ENCODE measurements at places on chromosomes 16 and 17. TPM values are rescaled to one million over a fixed set of nuclear protein-coding genes. Genes with fewer than 3 reads are reported as not detected.

GRCh38 chr16:88298181-88298832 is 84.5 kb upstream of the ZNF469 start:
- no peak for DNase-seq

DNA sequence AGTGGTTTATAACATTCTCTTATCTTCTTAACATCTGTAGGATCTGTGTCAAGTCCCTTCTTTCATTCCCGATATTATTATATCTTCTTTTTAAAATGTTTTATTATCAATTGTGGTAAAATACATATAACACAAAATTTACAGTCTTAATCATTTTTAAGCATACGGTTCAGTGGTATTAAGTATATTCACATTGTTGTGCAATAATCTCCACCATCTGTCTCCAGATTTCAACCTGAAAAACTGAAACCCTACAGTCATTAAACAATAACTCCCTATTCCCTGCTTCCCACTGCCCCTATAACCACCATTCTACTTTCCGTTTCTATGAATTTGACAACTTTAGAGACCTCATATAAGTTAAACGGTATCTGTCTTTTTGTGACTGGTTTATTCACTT is 45.5 kb downstream of the CEP112 start:
- no peak for DNase-seq

Gene NEUROD2
- not detected for total RNA-seq

GRCh38 chr17:607361-608147 is 107.1 kb downstream of the VPS53 start:
- DNase-seq: no peak

GRCh38 chr16:51464996-51465395 is 313.9 kb upstream of the SALL1 start:
- no peak for DNase-seq

Gene PRR35
- 0.33 TPM for total RNA-seq

GRCh38 chr16:48217708-48218107 is 26.4 kb upstream of the LONP2 start:
- DNase-seq: no peak

DNA sequence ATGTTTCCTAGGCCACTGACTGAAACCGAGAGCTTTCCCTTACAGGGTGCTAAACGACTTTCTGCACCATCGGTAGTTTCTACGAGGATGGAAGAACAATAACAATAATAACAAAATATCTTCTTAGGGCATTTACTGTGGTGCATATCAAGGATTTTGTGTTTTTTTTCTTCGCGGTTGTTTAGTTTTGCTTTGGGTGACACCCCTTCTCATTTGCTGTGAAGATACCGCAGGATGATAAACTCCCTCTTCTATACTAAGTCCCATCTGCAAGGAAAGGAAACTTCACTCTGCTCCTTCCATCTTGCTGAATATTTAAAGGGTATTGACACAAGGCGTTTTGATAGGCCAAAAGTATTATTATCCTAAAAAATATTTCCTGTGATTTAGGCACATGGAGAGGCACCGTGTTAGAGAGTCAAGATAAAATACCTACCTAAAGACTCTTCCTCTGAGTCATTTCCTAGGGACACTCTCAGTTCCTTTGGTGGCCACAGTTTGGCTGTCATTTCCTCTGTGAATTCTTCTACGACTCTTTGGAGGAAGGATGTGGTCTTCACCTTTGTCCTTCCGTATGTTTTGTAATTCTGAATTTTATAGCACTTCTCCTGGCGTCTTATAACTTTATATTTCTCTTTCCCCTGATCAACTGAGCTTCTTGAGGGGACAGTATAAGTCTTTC is 318.8 kb downstream of the CDH13 start:
- DNase-seq: no peak

GRCh38 chr16:48575471-48576050 is 34.4 kb downstream of the N4BP1 start:
- DNase-seq: no peak

DNA sequence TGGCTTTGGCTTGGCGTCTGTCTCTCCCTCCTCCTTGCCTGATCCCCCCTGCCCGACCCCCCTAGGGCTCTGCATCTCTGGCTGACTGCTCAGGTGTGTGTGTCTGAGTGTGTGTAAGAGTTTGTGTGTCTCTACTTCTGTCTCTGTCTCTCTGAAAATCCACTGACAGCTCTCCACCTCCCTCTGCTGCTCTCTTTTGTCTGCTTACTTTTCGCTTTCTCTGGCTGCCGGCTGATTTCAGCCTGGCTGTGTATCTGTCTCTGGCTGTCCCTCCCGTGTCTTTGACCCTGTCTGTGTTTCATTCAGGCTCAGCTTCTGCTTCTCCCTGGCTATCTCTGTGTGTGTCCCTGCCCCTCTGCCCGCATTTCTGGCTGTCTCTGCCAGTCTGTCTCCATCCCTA is 3.8 kb upstream of the SPEM1 start:
- DNase-seq: no peak

DNA sequence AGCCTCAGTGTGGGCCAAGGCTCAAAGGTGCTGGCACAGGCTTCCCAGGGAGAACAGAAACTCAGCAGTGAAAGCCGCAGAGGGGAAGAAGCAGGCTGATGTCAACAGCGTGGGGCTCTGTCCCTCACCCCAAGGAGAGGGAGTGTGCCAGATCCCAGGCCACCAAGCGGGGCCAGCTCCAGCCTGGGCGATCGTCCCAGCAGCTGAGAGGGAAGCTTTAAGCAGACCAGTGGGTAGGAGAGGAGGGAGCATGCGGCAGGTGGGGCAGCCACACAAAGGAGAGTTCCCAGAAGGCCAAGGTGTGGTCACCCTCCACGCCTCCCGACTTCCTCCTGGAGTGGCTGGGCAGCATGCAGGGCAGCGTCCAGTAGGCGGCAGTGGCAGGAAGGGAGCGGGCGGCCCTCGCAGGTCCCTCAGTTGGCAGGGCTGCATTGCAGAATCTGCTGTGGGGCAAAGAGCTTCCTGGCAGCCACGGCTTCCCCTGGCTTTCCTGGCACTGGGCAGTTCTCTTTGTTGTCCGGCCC is 6.0 kb downstream of the SYNGR2 start:
- DNase-seq: no peak

DNA sequence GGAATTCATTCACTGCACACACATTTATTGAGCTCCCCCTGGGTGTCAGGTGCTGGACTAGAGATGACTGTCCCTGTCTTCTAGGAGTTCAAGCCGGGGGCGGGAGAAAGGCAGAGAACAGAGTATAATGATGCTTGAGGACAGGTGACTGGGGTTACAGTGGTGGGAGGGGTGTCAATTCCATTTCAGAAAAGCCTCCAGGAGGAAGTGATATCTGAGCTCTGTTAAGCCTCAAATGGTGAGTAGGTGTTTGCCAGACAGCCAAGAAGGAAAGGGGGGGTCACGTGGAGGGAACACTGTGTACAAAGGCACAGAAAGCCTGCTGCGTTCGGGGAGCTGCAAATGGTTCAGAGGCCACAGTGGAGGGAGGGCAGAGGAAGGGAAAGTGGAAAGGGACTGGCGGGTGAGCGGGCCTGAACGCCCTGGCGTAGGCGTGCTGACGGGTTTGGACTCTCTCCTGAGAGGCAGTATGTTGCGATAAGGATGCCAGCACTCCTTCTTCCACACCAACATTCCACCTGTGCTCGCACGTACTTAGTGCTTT is 9.7 kb upstream of the NXPH3 start:
- DNase-seq: no peak

GRCh38 chr16:48526058-48526957 is 83.7 kb downstream of the N4BP1 start:
- peak; percentile 86 for DNase-seq

Gene CDC42EP4
- total RNA-seq: 28.2 TPM

DNA sequence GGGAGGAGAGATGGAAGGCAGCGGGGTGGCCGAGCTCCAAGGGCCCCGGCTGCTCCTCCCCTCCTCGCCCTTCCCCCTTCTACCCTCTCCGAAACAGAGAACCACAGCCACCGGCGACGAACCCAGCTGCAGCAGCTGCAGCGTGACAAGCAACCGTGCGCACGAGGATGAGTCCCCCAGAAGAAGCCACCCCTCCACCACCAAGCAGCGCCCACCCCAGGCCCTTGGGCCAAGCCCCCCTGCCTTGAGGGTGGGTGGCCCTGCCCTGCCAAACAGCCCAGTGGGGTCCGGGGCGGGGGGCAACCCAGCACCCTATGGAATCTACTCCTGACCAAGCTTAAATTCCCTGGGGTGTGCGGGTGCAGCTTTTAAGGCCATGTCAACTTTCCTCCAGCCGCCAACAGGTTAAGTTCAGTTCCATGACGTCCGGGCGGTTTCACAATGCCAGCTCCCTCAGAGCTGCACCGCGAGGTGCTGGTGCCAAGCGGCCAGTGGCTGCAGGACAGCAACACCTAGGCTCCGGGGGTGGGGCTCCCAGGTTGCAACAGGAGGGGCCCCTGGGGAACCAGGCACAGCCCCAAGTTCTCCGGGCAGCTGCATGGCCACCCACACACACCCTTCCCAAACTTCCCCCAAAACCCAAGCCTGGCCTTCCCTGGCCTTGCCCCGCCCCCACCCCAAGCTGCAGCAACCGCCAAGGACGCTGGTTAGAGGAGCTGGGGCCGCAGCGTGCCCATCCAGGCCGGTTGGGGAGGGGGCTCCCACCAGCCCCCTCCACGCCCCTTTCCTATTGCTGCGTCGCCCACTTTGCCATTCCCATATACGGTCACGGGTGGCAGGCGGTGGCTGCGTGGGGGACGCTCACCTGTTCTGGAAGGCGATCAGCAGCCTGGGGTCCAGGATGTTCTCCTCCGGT is 2.0 kb downstream of the CBX4 start:
- DNase-seq: peak; percentile 88

GRCh38 chr17:35740997-35741931 is 9.8 kb downstream of the RASL10B start:
- peak; percentile 82 for DNase-seq

- peak; percentile 38 for DNase-seq
Observed at GRCh38 chr16:81937305-81938038, 73.8 kb downstream of the SDR42E1 start.

- DNase-seq: no peak
Observed at GRCh38 chr17:82684228-82684841, 14.2 kb downstream of the RAB40B start.

DNA sequence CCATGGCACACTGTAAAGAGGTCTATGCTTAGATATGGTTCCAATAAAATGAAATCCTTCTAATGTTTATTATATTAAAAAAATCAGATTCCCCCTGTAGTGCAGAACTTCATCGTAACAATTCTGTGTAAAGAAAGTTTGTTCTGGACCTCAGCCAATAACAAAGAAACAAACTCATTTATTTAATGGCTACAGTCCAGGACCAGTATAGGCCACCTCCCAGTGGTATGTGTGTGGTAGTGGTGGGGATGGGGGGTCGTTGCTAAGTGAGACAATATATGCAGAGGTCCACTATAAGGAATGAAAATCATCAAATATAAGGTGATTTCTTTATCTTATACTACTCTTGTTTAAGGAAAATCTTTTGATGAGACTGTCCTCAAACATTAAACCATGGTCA is 136.4 kb downstream of the CDK5R1 start:
- DNase-seq: no peak

Gene NUBP2
- 67.7 TPM for total RNA-seq

DNA sequence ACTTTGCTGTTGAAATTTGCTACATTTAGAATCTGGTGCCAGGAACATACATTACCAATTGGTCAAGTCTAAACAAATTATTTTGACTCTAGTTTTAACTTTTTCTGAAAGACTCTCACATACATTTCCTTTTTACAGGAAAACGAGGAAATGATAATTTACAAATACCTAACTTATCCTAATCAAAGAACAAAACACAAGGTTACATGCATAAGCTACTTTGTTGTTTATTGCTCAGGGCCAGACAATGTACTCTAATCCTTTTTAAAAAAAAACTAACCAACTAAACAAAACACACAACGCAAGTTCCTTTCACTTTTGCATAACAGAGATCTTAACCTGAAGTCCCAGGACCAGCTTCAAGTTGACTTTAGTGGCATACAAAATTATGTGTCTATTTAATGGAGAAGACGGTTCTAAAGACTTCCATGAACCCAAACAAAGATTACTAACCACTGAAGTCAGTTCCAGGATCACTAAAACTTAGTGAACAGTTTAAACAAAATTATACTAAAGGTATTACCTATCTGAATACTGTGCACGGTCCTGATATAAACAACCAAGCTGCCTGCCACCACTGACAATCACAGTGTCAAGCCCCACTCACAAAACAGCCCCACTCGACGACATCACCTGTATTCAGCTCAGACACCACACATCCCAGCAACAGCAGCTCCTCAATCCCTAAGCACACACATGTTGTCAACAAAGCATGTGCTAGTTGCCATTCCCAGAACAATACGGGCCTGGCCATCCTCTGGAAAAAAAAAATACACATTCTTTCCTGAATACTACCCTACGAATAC is 1.9 kb downstream of the ZNF652 start:
- DNase-seq: peak; percentile 18

Gene CD7
- 0.35 TPM for total RNA-seq

- DNase-seq: peak; percentile 74
Observed at GRCh38 chr17:49260011-49260816, 29.6 kb upstream of the PHOSPHO1 start.

DNA sequence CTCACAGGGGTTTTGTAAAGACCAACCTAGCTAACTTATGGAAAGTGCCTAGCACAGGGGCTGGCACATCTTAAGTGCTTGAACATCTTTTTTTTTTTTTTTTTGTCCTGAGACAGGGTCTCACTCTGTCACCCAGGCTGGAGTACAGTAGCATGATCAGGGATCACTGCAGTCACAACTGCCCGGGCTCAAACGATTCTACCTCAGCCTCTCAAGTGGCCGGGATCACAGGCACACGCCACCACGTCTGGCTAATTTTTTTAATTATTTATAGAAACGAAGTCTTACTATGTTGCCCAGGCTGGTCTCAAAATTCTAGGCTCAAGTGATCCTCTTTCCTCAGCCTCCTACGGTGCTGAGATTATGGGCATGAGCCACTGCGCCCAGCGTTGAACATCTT is 1.3 kb downstream of the LYRM9 start:
- DNase-seq: no peak

DNA sequence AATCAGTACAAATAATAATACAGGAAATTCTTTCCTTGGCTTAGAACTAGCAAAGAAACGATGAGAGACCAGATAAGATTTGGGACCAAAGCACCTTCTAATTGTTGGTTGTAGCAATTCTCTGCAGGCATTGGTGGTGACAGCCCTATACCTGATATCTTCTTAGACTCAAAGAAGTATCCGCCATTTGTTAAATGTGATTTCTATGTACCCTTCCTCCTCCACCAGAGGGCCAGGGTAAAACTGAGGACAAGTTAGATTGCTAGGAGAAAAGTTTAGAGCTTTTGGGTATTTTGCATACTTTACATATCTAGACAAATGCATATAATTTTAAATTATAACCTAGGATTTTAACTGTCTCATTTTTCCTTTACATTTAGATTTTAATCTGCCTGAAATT is 304.3 kb downstream of the HS3ST4 start:
- DNase-seq: no peak

Gene CD300LF
- not detected for total RNA-seq
